ENCODE measurements at places on chromosomes 2 and 18.

- DNase-seq = no peak
These were observed 9.7 kb upstream of the OTOS start for GRCh38 chr2:240149943-240150784.

DNA sequence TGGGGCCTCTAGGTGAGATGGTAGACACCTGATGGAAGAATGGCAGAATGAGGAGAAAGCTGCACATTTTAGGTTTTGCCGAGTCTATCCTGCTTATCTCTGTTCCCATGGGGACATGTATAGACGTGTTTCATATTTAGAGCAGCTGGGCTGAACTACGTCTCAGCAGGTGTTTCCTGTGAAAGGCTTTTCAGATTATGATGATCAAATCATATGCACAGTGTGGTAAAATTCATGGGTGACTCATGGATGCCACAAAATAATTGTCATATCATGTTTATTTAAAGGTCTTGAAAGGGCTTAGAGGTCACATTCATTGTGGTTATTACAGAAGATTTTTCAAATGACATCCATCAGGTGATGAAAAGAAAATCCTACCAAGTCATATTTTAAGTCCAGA lies 90.5 kb downstream of the ICOS start:
- no peak for DNase-seq

GRCh38 chr2:23206650-23207049 lies 178.3 kb upstream of the KLHL29 start:
- DNase-seq = no peak

DNA sequence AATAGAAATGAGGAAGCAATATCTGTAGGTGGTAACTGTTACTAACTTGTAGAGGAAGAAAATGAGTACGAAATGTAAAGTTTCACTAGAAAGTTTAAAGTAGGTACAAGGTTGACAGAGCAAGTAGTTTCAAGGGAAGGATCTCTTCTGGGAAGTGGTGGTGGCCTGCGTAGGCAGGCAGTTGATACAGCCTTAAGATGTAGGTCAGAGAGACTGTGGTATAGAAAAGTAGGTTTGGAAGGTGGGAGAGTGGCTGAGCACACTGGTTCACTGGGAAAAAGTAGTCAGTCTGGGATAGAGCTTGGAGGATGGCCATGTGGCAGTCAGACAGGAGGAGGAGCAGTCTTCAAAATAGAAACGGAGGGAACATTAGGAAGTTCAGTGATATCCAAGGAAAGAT lies 23.5 kb downstream of the KDM3A start:
- DNase-seq = no peak

DNA sequence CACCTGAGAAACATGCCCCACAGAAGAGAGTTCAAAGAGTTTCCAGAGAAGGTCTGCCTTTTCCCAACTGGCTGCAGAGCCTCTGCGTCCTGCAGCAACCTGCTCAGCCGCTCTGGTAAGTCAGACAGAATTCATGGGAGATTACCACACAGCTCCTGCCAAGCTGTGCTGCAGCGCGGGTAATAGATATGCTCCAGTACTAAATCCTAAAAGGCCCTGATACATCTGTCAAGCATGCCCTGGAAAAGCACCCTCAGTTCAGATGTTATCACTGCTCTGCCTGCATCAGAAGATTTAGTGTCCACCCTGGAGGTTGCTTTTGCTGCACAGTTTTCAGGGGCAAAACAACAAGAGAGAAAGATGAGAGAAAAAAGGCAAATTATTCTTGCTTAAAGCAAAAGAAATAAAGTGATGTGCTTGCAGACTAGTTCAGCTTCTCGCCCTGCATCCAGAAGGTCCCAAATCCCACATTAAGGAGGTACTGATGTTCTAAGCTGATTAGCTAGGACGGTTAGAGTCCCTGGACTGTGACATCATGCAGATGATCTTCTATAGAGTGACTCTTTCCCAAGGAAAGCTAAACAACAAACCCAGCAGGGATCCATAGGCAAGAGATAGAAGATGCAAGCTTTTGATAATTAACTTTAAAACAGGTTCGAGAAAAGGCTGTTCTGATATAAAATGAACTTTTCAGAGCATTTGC lies 488.6 kb downstream of the BCL11A start:
- DNase-seq = no peak

- DNase-seq = no peak
These were observed 22.3 kb upstream of the ATP5MC3 start for GRCh38 chr2:175203621-175204496.

GRCh38 chr2:186780701-186781316 lies 68.2 kb downstream of the ZSWIM2 start:
- no peak for DNase-seq

DNA sequence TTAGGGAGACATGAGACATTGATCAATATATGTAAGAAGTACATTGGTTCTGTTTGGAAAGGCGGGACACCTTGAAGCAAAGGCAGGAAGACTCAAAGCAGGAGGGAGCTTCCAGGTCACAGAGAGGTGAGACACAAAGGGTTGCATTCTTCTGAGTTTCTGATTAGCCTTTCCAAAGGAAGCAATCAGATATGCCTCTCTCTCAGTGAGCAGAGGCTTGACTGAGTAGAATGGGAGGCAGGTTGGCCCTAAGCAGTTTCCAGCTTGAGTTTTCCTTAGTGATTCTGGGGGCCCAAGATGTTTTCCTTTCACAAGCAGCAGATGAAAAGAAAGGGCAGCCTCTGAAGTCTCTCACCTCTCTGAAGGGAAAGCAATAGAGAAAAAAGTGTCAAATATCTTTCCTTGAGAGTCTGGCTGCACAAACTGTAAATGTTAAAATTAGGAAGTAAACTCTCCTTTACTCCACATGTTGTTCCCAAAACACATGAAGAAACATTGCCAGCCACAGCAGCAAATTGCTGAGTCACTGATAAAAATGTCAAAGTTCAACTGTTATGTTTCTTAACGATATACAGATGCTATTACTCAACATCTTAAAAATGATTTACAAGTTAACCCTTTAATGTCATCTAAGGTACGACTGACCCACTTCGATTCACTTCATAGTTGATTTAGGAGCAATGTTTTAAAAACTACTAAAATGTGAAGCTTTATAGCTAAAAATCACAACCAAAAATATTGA lies 40.3 kb downstream of the CYB5A start:
- DNase-seq = peak; percentile 58

GRCh38 chr2:24874035-24874434 lies 46.0 kb downstream of the ADCY3 start:
- DNase-seq = no peak

Measured in fibroblast of skin of left biceps (primary cell).